Caco-2 (cell line): ENCODE measurements at places on chromosomes 6 and 20.
A peak's percentile ranks its signal among the peaks of the same experiment; 100 is the strongest.

GRCh38 chr6:32436186-32436585, 3.5 kb upstream of the HLA-DRA start:
- DNase-seq = no peak

GRCh38 chr20:47127546-47127945, 229.0 kb downstream of the ZMYND8 start:
- no peak for DNase-seq

- DNase-seq = no peak
Measured at GRCh38 chr6:47335466-47335865, 25.8 kb upstream of the TNFRSF21 start.

DNA sequence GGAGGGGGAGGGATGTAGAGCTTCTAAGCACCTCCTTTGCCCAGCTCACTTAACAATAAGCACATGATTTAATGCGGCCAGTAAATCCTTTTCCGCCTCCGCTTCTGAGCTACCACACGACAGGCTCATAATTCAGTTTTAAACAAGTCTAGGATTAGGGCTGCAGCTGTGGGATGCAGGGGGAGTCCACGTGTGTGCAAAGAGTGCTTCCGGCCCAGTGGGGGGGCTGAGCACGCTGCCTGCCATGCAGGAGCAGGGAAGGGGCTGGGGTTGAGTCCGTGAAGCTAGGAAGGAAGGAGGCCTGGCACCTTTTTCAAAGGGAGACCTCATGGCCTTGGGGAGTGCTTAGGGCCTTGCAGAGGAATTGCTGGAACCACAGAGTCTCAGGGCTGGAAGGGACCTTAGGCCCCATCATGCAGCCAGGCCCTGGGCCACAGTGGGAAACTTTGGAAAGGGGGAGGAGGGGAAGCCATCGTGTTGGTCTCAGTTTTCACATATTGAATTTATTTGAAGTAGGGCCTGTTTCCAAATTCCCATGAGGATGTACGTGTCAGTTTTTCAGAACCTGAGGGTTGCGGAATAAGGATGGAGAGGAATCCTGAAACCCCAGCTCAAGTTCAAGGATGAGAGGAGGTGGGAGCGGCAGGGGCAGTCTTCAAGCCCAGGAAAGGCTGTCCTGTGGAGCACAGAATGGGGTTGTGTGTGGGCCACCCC, 96.1 kb downstream of the VEGFA start:
- no peak for DNase-seq

DNA sequence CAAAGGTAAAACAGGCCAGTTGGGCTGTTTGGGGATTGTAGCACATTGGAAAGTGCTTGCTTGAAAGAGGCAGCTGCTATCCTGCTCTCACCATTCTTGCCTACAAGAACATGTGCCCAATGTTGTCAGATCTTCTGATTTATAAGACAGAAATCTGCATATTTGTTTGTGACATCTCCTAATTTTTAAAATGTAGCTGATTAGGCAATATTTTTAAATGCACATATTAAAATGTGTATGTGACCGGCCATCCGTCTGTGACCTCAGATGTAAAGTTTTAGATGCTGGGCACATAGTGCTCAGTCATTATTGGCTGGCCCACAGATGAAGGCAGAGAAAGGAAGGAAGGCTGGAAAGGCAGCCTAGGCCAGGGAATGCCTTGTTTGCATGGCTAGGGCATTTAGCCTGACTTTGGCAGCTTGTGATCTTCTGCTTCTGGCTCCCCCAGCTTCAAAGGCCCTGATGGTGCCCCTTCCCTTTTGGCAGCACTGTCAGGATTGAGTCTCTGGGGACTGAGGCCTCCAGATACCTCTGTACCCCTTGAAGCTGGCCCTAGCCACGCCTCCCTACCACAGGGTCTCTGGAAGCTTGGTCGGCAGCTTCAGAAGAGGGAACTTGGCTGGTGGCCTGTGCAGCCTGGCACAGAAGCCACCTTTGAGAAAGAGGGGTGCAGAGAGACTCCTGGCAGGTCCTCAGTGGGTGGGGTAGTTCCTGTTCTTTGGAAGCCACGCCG, 6.4 kb downstream of the SNPH start:
- no peak for DNase-seq

GRCh38 chr6:108714766-108715414, 133.3 kb upstream of the ARMC2 start:
- no peak for DNase-seq

GRCh38 chr20:38373898-38374297, 27.6 kb downstream of the LBP start:
- peak; percentile 33 for DNase-seq

GRCh38 chr6:147170269-147170668, 33.9 kb upstream of the STXBP5 start:
- no peak for DNase-seq

DNA sequence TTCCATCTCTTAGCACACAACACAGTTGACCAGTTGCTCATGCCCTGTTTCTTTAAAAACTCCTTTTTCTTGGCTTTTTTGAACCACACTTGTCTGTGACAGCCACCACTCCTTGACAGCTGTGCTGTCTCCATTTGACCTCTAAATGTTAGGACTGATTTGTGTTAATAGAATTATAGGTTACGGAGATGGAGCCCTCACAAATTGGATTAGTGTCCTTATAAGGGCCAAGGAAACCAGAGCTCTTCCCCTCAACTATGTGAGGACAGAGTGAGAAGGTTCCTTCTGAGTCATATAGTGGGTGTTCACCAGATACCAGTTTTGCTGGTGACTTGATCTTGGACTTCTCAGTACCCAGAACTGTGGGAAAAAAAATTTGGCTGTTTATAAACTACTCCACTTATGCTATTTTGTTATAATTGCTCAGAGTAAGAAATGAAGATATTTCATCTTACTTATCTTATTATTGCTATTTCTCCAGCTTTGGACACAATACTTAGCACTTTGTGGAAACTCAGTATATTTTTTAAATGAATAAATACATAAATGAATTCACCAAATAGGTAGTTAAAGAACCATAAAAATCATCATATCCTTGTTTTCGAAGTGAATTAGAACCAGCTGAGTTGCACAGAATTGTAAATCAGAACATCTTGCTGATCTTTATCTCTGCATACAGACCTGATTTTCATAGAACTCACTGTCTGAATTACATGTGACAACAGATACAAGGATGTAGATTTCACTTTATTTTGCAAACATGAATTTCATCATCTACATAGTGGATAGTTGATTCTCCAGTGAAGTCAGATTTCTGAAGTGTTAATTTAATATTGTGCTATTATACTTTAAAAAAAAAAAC, 598.5 kb upstream of the IRAK1BP1 start:
- DNase-seq = no peak

- peak; percentile 82 for DNase-seq
Measured at GRCh38 chr20:19802492-19803158, 44.6 kb downstream of the RIN2 start.

DNA sequence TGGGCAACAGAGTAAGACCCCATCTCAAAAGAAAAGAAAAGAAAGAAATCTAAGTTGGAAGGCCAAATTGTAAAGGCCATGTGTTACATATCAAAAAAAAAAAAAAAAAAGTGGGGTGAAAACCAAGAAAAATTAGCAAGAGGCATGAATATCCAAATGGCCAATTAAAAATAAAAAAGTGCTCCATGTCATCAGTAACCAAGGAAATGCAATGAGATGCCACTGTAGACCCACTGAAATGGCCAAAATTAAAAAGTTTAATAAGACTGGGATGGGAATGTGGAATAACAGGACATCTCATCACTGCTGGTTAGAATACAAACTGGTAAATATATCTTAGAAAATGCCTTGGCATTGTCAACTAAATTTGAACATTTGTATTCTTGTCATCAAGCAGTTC, 30.1 kb upstream of the BCLAF1 start:
- DNase-seq = no peak

GRCh38 chr6:32076321-32076809, 32.8 kb downstream of the TNXB start:
- no peak for DNase-seq

- DNase-seq = no peak
Measured at GRCh38 chr6:85081102-85081501, 316.7 kb upstream of the TBX18 start.

DNA sequence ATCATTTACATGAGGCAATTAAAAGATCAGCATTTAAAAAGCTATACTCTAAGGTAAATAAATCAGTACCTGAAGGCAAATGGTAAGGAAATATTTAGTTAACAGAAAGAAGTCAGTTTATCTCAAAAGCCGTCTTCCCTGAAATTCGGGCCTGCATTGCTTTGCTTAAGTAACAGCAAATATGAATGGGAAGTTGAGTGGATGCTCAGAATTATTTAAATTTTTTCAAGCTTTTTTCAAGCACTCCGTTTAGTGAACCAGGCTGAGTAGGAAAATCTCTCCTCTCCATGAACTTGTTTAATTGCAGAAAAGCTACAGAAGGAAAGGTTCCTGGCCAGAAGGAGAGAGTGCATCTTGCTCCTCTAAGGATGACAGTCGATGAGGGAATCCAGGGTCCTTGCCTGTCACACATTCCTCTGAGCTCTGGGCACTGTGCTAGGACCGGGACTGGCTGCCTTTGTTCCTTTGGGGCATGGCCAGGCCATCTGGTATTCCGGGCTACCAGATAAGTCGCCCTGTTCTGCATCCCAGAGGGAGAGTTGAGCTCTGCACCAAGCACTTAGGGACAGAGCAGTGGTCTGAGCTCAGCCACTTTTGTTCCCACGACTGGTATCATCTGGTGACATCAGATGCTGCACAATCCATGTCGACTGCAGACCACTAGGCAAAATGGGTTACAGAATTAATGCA, 77.6 kb downstream of the RIN2 start:
- no peak for DNase-seq

DNA sequence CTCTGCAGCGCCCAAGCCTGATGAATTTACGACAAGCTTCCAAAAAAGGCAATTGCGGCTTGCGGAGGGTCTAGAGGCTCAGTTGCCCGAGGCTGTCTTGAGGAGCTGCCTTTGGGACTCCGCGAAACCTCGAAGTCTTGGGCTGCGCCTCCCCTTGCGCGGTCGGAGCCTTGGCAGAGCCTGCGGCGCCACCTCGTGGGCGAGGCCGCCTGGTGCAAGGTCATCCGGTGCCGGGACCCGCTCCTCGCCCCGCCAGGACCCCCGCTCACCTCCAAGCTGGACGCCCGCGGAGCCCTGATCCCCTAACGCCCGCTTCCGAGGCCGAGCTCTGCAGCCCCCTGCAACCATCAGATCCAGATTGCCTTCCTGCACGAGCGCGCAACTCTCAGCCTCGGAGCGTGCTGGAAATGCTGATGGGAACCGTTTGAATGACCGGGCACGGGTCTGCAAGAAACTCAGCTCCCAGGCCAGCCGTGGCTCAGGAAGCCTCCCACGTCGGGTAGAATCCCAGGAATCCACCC, 14.9 kb upstream of the FAM210B start:
- peak; percentile 39 for DNase-seq

GRCh38 chr20:2771631-2772080, 28.8 kb downstream of the CPXM1 start:
- no peak for DNase-seq

DNA sequence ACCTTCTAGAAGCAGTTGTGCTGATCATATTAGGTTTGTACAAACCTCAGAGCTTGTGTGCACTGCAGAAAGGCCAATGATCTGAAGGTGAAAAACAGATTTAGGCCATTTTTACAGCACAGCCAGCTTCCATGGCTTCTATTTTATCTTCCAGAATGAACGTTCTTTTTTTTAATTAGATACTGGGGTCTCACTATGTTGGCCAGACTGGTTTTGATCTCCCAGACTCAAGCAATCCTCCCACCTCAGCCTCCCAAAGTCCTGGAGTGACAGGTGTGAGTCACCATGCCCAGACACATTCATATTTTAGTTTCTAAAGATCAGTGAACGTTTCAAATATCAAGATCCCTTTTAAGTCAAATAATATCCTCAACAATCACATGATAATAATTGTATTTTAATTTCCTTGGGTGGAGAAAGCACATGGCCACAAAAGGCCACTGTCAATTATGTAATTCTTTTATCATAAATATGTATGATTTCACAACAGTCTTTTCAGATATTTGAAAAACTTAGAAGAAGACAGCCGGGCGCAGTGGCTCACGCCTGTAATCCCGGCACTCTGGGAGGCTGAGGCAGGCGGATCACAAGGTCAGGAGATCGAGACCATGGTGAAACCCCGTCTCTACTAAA, 326.7 kb upstream of the JARID2 start:
- no peak for DNase-seq

- no peak for DNase-seq
Measured at GRCh38 chr20:48614593-48615274, 213.1 kb downstream of the PREX1 start.

GRCh38 chr6:26398555-26398954, 3.5 kb upstream of the BTN3A1 start:
- DNase-seq = no peak

DNA sequence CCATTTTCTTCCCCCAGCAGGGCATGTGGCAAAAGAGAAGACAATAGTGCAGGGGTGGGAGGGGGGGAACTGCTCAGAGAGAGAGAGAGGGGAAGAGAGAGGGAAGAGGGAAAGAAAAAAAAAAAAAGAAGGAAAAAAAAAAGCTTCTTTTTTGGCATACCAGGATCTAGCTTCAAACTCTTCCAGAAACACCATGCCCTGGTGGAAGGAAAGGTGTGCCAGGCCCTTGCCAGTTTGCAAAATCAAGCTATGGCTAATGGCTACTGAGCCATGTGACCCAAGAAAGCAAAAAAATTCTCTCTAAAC, 326 bp downstream of the ZMYND8 start:
- no peak for DNase-seq

DNA sequence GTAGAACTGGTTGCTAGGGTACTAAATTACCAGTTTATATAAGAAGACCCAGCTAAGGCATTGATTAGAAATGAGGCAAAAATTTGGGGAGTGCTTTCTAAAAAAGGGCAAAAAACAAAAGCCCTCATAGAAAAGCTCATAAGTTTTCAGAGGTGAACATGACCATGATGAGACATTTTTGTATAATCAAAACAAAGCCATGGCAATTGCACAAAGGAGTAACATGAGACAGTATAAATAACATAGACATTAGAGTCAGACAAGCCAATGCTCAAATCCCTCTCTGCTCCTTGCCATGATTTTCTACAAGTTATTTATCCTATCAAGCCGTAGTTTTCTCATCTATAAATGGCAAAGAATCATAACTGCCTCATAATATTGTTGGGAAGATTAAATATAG, 112.2 kb upstream of the ADTRP start:
- no peak for DNase-seq

DNA sequence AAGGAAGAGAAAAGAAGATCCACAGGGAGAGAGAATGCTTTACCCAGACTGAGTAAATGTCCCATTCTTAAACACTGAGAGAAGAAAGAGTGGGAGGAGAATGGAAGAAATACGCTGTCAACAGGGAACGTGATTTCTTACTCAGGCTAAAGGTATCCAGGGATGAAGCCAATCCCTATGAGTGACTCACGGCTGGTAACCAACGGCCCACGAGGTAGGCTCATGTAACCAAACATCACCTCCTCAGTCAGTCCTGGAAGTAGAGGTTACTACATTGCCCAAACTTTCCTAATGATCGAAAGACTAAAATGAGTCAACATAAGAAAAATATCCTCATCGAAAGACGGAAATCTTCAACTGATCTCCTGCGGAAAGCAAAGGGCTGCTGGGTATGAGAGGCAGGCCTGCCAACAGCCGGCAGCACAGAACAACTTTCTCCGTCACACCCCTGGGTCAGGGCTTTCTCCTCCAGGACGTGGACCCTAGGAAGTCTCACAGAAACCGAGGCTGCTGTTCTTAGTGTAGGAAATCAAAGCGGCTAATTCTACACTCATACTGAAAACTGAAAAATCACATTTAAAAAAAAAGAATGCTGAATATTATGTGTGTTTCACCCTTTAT, 292.6 kb downstream of the GMDS start:
- no peak for DNase-seq
